ENCODE measurements at places on chromosomes 2 and 18. TPM values are rescaled to one million over a fixed set of nuclear protein-coding genes. Genes with fewer than 3 reads are reported as not detected.

HOXD11 gene
- not detected for total RNA-seq

SERPINB10 gene
- total RNA-seq, result 1.7 TPM

WDR54 gene
- 4.1 TPM for total RNA-seq

TACR1 gene
- total RNA-seq, result 6.3 TPM

UGT1A8 gene
- not detected for total RNA-seq

NT5DC4 gene
- total RNA-seq, result not detected

ACMSD gene
- not detected for total RNA-seq

TOGARAM2 gene
- 0.84 TPM for total RNA-seq

PCARE gene
- total RNA-seq, result not detected

MBOAT2 gene
- total RNA-seq, result 8.9 TPM

EIF4E2 gene
- total RNA-seq, result 42.1 TPM

ASPRV1 gene
- 1.1 TPM for total RNA-seq

SLC8A1 gene
- total RNA-seq, result 33.1 TPM

Data from omental fat pad (tissue), 4 donors.